Choroid plexus epithelial cell (primary cell): ENCODE measurements at places on chromosomes 16 and 17.

DNA sequence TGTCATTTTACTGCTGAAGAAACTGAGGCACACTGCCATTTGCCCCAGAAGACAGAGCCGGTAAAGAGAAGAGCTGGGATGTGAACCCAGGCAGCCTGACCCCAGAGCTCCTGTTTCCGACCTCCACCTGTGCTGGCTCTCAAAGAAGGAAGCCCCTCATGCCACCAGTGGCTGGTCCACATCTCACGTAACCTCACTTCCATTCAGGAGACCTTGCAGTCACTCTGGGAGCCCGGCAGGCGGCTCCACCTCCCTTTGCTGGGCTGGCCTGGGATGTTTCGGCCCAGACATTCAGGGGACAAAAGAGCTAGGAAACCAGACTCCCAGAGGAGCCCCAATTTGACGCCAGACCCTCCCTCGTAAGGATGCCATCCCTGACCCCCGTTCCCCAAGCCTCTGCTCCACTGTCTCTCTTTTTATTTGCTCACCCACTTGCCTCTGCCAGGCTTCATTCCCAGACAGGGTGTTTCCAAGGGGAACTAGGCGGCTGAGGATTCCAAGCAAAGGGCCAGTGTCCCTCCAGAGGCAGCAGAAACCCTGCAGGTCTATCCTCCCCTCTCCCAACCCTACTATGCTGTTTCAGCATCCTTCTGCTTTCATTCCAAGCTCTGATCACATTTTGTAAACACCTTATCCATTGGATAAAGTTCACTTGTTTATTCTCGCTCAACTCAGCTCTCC is 2.8 kb downstream of the TAF1C start:
- no peak for DNase-seq

- peak; percentile 60 for DNase-seq
Observed at GRCh38 chr17:81500047-81500446, 12.6 kb downstream of the ACTG1 start.

- DNase-seq, result no peak
Observed at GRCh38 chr17:19703828-19704613, 12.4 kb downstream of the SLC47A2 start.

- peak; percentile 46 for DNase-seq
Observed at GRCh38 chr17:9865586-9865985, 39.5 kb downstream of the RCVRN start.

DNA sequence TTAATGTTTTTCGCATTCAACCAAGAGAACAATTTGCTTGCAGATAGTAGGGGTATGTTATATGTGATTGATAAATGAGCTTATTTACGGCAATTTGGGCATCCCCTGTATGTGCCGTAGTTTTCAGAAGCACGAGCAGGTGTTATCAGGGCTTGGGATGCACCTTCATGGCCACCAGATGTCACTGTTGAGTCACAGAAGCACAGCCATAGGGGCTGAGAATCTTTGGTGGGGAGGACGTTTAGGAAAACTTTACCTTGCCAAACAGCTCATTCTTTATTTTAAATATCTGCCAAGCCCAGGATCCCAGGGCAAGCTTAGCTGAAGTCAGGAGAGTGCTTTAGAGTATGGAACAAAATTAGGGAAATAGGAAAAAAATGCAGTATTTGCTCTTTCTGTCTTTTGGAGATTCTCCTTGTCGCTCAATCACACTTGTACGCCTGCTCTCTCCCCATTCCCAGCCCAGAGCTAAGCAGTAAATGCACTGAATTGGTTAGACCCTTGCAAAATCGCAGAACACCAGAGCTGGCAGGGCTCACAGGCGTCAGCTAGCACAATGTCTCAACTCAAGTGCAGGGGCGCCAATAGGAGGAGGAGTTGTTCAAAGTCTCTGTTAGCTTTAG is 93.6 kb upstream of the MPHOSPH6 start:
- DNase-seq, result peak; percentile 70

GRCh38 chr16:81263470-81264220 is 25.2 kb downstream of the BCO1 start:
- DNase-seq, result peak; percentile 33

GRCh38 chr17:7823581-7824001 is 10.4 kb upstream of the KDM6B start:
- DNase-seq, result no peak

DNA sequence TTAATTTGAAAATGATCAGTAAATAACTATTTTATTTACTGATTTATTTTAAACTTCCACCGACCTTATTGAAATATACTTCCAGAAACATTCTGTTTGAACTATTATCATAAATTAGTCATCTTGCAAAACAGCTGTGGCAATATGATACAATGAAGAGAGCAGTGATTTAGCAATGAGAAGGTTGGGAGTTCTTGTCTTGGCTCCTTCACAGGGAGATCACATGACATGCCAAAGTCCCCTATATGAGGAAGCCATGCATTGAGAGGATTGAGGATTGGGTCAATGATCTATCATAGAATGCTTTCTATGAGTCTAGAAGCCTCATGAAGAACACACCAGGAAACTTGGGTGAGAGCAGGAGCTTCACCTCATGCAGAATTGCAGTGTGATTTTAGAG is 222.7 kb downstream of the LGALS9B start:
- peak; percentile 47 for DNase-seq

DNA sequence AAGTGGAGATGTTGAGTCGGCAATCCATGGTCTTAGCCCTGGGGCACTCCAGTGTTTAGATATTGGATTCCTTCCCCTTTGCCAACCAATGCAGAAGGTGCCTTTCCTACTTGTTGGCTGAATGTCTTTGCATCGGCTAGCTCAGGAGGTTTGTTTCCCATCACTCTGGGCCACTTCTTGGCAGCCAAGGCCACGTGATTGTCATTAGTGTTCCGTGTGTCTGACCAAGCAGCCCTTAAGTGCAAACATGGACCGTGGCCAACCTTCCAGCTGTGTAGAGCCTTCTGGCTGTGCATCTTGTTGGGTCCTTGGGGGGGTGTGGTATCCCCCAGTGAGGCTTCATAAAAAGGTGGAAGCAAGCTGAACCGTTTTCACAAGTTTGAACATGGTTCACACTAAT is 66.0 kb downstream of the GNAO1 start:
- DNase-seq, result no peak

DNA sequence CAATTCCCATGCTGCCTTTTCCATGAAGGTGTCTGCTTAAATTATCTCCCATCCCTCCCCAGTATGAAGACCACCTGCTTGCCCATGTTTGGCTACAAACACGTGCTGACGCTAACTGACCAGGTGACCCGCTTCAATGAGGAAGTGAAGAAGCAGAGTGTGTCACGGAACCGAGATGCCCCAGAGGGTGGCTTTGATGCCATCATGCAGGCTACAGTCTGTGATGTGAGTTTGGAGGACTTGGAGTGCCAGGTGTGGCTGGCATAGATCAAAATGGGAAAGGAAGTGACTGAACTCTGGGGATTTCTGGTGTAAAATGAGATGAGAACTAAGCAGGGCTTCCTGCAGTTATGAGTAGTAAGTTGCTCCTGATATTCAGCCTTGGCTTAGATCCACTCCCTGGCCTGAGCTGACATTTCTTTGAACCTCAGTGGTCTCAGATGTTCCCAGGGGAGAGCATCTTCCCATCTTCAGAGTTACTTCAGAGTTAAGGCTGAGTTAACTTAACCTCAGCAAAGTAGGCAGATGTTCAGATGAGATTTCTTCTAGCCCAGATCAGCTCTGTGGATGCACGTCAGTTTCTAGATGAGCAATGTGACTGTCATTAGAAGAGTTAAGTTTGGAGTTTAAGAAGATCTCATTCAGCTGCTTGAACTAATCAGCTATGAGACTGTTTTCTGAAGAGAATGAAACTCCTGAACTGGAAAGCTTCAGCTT is 32.7 kb downstream of the ITGB3 start:
- DNase-seq, result peak; percentile 73

DNA sequence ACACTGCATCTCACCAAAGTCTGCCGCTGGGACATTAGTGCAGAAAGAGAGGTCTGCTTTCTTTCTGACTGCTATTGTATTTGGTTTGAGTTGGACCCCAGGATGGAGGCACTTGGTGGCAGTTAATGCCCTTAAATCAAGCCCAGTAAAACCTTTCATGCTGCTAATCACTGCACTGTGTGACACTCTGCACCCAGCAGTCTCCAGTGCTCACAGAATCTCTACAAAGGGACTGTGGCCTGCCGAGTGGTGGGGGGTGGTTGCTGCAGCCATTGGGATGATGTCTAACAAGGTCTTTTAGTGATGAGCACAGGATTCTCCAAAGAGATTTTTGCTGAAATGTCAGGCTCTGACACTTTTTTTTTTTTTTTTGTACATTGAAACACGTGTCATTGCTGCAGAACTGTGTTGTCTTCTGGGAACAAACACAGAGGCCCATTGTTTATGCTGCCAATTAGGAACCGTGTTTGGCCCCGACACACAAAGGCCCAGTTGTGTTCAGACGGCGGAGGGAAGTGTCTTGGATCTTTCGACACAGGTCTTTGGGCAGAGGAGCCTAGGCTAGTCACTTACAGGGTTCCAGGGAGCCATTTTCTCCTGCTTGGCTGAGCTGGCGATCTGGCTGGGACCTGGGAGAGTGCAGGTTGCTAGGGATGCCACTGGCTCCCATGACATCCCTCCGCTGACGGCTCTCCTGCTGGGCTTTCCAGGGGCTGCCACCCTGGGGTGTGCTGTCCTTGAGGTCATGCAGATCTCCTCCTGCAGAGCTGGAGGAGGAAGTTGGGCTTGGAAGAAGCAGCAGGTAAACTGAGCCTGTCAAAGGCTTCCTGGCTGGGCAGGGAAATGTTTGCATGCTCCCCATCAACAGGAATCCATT is 16.2 kb upstream of the TNRC6C start:
- DNase-seq, result no peak

DNA sequence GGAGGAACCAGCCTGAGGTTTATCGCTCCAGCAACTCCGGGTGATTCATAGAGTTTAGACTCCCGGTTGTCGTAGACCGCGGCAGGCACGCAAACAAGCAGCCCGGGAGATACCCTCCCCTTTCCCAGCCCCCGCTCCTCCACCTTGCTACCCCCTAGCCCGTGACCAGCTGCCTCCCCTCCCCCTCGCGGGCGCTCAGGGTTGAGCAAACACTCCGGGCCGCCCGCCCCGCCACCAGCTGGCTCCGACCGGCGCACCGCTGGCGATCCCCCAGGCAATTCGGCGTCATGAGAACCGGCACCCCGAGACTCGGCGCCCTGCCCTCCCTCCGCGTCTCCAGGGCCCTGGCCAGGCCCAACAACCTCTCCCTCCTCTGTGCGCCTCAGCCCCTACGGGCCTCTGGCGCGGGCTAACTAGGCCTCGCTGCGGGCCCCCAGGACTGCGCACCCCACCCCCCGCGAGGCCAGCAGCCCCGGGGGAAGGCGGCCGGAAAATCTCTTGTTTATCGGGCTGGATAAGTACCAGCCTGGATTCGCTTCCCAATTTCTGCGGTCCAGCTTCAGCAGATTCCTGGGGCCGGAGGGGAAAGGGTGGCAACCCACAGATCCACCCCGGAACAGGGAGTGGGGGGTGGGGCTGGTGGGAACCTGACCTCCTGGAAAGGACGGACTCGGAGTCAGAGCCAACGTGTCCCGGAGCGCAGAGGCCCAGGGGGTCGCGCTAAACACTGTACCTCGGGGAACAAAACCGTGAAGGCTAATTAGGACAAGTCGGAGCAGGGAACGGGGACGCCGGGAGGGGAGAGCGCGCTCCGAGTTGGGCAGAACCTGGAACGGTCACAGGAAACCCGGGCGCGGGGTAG is 951 bp upstream of the GPRC5C start:
- DNase-seq, result peak; percentile 46

- peak; percentile 99 for DNase-seq
Observed at GRCh38 chr17:78935419-78936323, 10.5 kb upstream of the TIMP2 start.

DNA sequence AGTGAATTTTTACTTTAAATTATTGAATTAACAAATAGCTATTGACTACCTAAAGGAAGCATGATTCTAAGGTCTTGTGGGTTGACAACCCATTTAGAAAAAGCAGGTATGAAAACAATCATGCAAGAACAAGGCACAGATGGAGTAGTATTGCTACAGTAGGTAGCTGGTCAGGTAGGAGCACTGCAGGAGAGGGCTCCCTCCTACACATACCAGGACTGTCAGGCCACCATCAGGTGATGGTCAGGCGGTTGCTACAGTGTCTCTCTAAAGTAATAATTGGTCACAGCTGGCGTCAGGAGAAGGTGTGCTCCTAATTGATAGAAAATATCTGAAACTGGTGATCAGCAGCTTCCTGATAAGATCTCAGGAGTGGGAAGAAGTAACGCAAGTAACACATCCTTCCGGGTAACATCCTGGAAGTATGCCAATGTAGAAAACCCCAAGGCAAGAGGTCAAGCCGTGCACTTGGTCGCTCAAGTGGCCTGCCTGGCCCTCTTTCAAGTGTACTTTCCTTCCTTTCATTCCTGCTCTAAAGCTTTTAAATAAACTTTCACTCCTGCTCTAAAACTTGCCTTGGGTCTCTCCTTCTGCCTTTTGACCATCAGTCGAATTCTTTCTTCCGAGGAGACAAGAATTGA is 486.5 kb downstream of the TMEM114 start:
- no peak for DNase-seq

- peak; percentile 79 for DNase-seq
Observed at GRCh38 chr17:18025945-18026776, 12.8 kb downstream of the ATPAF2 start.

DNA sequence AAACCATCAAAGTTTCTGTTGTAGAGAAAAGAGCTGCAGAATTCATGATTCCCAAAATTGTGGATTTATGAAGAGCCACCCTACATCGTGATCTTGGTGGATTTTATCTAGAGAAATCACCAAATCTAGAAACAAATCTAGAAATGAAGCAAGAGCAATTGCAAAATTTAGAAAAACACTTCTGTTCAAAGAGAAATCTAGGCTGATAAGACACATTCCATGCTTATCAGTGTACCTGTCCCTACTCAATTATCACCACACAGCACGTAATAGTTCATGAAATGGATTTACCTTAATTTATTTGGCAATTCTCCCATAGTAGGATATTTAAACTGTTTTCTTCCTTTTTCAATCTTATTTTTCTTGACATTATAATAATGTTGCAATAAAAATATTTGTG is 94.0 kb upstream of the NOL11 start:
- DNase-seq, result no peak

- peak; percentile 57 for DNase-seq
Observed at GRCh38 chr17:29732613-29733012, 109.9 kb upstream of the CORO6 start.

GRCh38 chr17:8430966-8431365 is 4.7 kb upstream of the NDEL1 start:
- no peak for DNase-seq

DNA sequence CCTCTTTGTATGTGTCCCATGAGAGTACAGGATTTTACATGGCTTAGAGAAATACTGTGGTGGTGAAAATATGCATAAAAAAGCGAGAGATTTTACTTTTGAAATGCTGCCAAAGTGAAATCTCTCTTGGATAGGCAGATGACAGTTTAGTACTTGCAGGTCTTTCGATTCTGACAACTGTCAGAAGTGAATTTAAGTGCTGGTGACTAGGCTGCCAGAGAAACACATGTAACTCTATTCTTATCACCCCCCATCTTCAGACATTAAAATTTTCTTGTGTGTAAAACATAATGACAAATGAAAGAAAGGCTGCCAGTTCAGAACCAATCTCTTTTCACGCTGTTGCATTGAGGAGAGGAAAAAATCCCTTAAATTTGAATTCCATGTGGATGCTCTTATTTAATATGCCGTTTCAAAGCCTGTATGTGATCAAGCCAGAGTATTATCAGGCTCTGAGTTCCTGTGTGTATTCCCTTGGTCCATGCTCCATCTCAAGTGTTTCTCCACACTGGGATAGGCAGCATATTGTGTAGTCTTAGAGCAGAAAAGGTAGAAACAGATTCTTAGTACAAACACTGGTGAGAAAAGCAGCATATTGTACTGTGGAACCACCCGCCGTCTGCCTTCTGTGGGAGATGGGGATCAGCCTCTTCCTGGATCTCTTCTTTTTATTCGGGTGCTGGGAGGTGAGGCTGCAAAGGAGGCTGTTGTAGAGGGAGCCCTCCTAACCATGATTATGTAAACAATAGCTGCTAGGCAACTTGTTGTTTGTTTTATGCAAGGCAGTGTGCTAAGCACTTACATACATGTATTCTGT is 291.3 kb downstream of the WWOX start:
- DNase-seq, result no peak
